ENCODE measurements at places on chromosomes 12 and 14.

DNA sequence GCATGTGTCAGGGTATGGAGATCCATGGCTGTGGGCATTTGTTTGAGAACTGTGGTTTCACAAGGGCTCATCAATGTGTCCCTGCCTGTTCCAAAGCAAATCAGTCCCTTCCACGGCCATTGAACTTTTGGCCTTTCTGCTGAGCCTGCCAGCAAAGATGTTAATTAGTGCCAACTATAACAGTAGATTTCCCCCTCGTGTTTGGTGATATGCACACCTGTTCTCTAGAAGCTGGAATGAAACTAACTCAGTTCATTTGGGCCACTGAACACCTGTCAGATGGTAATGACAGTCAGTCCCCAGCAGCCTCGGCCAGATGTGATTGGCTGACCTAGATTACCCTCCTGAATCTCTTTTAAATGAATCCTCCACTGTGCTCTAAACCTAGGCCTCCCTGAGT lies 43.2 kb downstream of the IRAK3 start:
- DNase-seq = no peak

- no peak for DNase-seq
Measured at GRCh38 chr12:120342175-120343038, 14.8 kb upstream of the PLA2G1B start.

DNA sequence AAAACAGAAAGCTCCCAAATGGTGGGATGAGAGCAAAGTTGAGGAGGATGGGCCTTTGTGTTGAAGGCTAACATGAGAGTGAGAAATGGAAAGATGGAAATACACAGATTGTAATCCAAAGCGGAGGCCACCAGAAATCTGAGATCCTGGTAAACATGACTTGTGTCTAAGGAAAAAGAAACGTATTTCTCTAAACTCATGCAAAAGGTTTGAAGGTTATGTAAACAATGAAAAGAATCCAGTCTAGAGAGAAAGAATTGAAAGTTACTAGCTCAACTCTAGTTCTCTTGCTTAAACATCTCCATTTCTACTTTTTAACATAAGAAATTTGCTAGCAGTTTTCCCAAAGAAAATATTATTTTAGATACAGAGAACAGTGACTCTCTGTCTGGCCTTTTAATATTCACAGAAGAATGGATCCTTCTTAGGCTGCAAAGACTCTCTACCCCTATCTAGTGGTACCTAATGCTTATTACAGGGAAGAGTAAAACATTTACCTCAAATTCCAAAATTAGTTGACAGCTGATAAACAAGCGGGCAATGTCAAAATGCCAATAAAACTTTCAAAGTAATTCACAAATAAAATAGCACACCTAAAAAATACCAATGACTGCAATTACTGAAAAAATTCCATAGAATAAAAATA lies 75.8 kb upstream of the SOX5 start:
- no peak for DNase-seq

DNA sequence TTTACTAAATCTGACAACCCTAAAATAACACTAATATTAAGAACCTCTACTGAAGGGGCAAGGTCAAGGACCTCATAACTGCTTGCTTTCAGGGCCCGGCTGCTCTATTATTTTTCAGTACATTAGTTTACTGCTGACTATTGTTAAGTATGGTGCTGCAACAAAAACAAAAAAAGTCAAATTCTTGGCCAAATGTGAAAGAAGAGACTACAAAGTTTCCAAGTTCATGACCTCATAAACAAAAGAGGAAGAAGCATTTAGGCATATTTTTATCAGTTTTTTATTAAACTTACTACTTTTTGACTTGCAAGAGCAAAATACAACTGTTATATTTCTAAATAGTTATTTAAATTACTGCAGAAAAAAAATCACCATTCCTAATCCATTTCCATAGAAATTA lies 109.8 kb upstream of the GPHB5 start:
- DNase-seq = no peak

DNA sequence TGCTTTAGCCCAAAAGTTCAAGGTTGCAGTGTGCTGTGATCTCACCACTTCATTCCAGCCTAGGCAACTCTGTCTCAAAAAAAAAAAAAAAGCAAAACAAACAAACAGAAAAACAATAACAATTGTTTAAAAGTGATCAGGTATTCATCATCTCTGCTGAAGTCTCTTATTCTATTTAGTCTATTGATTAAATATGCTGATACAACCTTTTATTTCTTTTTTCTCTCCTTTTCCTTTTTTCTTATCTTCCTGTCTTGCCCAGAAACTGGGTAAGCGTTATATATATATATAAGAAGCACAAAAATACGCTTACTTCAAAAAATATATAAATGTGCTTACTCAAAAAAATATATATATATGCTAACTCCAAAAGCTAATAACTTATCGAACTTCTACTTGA lies 213.8 kb upstream of the EEA1 start:
- DNase-seq = no peak

DNA sequence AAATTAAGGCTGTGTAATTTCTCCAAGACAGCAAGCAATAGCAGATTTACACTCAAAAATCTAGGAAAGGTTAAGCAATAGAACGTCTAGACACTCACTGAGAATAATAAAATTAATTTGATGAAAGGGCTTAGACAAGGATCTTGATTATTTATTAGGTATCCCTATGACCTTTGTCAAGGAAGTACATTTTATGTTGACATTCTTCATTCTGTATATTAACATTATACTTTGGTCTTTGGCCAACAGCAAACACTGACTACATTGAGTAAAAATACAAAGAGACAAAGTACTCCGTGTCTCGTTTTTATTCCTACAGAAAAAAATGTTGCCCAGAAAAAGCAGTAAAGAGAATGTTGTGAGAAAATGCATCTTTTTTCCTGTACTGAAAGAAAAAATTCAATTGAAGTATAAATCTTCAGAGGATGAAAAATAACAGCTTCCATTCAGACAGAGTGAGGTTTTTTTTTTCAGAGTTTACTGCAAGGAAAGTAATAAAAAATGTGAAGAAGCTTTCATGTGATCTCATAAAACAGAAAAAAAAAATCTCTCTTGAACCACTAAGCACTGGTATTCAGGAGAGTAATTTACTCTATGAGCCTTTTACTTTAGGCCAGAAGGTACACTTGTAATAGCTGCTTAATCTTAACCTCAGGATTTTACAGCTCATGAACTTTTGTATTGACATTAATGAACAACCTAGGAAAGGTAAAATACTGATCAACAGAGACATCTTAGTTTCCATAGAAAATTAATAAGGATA lies 605.0 kb downstream of the FSCB start:
- DNase-seq = no peak

GRCh38 chr14:90970167-90970600 lies 90.3 kb downstream of the RPS6KA5 start:
- DNase-seq = no peak

DNA sequence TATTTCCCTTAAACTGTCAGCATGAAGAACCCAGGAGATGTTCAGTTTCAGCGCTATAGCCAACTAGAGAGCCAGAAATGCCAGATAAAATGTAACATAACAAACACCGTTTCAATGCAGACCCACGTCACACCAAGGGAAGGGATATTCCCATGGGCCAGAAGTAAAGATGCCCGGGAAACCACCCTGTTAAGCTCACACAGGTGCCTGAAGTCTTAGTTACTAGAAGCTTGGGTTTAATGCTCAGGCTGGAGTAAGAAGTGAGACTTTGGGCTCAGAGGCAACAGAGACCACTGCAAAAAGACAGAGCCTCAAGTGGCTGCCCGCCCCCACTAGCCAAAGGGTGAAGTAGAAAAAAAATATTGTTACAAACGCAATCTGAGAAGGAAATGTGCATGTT lies 52.3 kb downstream of the SYNE3 start:
- no peak for DNase-seq

DNA sequence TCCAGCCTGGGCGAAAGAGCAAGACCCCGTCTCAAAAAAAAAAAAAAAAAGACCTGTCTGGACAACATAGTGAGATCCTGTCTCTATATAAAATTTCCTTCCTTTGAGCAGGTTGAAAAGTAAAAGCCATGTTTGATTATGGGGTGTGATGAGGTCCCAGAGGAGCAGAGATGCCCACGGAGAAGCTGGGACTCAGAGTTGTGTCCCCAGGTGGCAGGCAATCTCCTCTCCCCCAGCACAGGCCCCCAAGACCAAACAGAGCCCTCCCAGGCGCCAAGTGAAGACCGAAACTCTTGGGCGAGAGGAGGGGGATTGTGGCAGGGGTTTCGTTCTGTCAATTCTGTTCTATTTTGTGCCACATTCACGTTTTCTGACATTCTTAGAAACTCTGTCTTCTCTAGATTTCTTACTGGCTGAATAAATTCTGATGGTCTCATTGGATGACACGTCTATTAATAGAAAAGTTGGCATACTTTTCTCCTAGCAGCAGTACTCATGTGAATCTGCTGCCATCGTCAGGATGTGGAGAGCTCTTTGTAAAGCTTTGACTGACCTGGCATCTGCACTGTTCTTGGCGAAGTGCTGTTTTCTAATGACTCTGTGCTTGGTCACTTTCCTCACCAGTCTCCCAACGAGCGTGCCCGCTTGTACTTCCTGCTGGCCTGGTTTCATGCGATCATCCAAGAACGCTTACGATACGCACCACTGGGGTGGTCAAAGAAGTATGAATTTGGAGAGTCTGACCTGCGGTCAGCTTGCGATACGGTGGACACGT lies 43.4 kb downstream of the HSP90AA1 start:
- DNase-seq = no peak

DNA sequence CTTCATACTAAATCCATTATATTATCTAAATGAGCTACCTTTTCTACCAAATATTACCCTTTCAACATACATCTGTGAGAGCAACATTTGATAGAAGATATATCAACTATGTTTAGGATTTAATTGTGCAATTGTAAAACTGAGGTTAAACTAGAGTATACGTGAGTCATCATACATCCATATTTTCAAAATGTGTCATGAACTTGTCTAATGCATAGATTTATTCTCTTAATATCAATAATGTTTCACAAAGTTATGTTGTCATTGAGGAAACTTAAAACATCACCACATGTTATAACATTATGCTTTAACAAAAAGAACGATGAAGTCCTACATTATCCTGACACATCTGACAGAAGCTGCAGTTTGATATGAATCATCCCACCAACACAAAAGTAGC lies 645.5 kb upstream of the NOVA1 start:
- no peak for DNase-seq

GRCh38 chr12:109589240-109589590 lies 15.6 kb downstream of the MVK start:
- DNase-seq = no peak

DNA sequence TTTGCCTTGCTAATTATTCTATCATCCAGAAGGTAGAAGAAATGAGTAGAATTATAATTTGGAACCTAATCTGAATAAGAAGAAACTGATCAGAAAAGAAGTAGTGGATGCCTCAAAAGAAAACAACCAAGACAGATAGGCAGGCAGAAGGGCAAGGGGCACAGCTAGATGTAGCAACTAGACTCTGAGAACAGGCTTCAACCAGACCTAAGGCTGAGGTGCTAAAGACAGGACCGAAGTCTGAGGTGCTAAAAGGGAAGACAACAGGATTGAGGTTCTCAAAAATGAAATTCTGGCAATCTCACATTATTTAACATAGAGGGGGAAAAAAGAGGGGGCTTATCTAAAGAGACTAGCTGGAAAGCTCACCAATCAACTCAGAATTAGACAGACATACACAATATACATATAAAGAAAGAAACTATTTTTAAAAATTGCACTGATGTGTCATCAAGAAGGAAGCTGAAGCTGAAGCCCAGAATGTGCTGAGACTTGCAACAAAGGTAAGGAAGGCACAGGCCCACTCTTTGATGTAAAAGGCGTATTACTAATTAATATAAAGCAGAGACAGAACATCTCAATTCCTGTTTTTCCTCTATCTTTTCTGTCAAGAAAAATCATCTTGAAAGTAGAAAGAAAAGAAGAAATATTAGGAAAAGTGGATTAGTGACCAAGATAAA lies 43.8 kb upstream of the CSRNP2 start:
- DNase-seq = no peak

DNA sequence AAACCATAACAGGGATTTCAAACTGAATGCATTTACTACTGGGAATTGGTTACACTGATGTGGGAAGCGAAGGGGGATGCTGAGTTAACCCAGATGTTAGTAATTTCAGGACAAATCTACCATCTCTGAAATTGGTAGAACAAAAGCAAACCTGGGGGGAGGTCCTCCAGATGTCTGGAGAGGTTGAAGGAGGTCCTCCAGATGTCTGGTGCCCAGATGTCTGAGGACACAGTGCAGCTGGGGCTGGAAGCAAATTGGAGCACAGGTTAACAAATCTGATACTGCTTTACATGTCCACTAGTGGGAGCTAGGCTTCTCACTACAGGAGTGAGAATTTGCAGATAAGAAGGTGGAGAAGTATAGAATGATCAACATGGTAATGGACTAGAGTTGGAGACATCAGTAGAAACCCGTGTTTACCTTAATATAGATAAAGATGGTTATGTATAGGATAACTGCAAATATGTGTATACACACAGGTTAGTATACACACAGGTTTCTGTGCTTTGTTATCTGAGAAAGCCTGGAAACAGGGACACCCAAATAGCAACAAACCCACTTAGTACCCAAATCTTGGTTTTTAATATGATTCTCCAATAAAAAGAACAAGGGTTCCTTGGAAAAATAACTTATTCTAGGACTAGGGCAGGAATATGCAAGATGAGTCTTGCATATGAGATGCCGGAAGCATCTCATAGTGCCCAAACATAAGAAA lies 162.5 kb downstream of the C12orf50 start:
- DNase-seq = no peak

- no peak for DNase-seq
Measured at GRCh38 chr12:1073652-1074051, 82.6 kb downstream of the ERC1 start.

- DNase-seq = no peak
Measured at GRCh38 chr14:38791862-38792261, 311.2 kb downstream of the SEC23A start.

- no peak for DNase-seq
Measured at GRCh38 chr12:58470266-58471010, 449.9 kb downstream of the LRIG3 start.
